MV-4-11 (cell line): ENCODE measurements at places on chromosomes 4 and X.

GRCh38 chr4:159152181-159152580, 49.3 kb downstream of the RAPGEF2 start:
- no peak for DNase-seq

GRCh38 chrX:108316456-108316855, 121.8 kb downstream of the COL4A6 start:
- no peak for DNase-seq

DNA sequence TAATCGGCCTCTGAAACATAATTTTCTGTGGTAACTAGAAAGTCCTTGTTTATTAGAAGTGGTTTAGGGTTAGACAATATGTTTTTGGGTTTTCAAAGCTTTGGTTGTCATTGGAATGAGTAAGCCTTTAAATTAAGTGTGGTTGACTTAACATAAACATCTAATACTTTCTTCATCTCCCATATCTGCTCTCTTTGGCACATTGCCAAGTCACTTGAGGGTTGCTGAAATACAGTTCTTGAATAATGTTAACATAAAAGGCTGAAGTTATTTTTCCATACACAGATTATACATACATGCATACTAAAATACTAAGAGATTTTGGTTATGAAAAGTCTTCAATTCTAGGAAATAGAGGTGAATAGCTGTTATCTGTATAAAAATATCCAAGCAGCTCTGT, 241.7 kb upstream of the BMP3 start:
- no peak for DNase-seq

- DNase-seq, result no peak
Observed at GRCh38 chr4:105140684-105141490, 5.8 kb upstream of the TET2 start.

- no peak for DNase-seq
Observed at GRCh38 chrX:9846631-9847030, 60.4 kb downstream of the SHROOM2 start.

DNA sequence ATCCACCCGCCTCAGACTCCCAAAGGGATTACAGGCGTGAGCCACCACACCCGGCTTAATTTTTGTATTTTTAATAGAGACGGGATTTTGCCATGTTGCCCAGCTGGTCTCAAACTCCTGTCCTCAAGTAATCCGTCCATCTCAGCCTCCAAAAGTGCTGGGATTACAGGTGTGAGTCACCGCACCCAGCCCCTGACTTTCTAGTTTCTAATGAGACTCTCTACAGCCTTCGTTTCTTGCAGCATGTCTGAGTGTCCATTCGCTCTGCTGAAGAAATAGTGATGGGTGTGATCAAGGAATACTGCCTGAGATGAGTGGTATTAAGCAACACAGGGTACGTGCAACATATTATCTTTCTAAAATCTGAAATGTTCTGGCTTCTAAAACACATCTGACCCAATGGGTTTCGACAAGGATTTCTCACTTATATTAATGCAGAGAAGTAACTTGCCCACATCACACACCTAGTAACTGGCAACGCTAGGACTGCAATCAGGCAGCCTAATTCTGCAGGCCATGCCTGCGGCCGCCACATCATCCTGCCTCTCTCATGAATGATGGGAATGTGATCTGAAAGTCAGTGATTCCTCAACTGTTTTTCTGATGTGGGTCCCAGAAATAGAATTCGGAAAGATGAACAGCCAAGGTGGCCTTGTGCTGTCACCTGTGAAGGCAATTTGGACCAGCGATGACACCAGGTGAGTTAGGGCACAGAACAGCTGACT, 74.3 kb downstream of the RBM47 start:
- peak; percentile 18 for DNase-seq

DNA sequence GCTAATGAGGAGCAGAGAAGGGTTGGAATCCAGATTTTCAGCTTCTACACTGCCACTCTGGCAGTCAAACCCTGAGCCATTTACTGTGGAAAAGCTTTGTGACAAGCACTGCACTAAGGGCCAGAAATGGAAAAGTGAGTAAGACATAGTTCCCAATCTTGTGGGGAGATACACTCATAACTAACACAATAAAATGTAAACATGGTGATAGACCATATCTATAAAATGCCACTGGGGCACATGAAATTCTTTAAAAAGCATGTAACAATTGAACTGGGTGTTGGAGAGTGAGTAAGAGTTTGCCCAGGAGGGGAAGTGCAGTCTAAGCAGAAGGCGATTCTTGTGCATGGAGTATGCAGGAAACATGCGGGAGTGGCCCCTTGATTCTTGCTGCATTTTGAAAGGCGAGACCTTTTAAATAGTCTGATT, 32.0 kb upstream of the ANXA5 start:
- no peak for DNase-seq

DNA sequence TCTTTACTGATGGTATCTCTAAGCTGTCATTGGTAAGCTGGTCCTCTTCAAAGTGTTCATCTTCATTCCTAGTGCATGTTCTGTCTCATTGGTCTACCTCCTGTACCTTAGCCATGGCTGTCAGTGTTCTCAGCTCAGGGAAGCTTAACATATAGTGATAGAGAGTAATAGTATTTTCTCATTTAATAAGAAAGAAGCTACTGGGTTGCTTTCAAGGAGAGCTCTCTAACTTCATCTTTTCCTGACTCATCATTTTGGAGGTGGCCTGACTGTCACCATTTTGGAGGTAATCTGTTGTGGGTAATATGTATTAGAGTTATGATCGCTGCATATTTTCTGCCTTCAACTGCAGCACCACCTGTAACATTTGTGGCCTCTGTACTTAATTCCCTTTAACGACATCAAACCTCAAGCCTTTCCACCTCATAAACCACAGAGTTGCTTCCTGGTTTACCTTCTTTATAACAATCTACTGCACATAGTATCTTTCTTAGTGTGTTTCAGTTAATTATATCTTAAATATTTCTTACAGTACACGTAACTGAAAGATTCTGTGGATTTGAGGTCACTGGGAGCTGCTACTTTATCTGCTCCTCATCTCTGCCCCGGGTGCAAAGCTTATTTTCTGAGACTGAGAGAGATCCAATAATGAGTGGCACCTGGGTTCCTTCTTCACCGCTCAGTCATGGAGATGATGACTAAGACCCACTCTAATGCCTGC, 474.0 kb upstream of the TECRL start:
- no peak for DNase-seq

DNA sequence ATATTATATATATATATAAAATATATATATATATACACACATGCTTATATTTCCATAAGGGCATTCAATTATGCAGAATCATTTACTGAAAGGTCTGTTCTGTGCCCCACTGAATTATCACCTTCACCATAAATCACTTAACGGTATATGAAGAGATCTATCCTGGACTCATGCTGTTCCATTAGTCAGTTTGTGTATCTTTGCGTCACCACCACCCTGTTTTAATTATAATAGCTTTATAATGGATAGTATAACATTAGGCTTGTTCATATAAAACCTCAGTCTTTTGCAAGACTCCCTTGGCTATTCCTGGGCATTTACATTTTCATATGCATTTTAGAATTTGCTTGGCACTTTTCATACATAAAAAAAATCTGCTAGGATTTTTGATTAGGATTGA, 19.1 kb downstream of the WDR17 start:
- no peak for DNase-seq

DNA sequence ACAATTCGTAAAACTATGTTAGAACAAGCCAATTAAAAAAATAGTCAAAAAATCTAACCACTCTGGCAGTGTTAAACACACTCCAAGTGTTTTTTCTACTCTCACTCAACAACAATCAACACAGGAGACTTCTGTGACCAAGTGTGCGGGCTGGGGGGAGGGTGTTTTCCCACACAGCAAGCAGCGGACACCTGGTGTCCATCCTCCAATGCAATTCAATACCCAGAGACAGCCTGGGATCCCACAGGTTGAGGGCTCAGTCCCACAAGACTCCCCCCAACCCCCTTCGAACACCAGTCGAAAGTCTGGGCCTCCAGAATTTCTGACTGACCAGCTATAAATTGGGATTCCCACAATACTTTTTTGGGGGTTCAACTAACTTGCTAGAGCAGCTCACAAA, 8.3 kb upstream of the PIM2 start:
- no peak for DNase-seq

DNA sequence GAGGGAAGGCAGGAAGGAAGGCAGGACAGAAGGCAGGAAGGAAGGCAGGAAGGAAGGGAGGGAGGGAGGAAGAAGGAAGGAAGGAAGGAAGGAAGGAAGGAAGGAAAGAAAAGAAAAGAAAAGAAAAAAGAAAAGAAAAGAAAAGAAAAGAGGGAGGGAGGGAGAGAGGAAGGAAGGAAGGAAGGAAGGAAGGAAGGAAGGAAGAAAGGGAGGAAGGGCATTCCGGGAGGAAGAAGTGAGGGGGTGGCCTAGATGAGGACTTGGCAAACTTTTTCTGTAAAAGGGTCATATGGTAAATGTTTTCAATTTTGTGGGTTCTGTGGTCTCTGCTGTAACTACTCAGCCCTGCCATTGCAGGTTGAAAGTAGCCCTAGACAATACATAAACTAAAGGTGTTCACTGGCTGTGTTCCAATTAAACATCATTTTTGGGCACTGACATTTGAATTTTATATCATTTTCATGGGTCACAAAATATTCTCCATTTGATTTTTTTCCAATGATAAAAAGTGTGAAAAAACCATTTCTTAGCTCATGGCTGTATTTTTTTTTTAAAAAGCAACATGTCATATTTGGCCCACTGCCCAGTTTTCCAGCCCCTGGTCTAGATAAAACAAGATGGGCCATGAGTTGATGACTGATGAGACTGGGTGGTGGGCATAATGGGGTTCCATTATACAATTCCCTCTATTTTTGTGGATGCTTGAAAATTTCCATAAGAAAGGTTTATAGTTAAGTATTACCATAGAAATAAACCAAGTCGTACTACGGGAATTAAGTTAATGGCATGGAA, 3.1 kb downstream of the ZNF630 start:
- no peak for DNase-seq

DNA sequence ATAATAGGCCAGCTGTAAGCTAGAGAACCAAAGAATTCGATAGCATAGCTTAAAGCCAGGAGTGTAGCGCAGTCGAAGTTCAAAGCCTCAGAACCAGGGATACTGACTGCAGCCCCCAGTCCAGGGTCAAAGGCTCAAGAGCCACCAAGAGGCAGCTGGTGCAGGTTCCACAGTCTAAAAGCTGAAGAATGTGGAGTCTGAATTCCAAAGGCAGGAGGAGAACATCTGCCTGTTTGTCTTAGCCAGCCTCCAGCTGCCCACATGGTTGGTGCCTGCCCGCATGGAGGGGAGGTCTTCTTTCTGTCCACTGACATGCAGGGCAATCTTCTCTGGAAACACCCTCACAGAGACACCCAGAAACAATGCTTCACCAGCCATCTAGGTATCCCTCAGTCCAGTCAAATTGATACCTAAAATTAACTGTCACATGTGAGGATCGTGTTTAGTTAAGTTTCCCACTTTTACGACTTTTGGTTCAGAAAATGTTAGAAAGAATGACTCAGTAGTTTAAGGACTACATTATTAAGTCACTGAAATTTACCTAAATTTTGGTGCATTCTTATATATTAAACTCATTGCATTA, 52.8 kb upstream of the RHOH start:
- DNase-seq, result no peak

GRCh38 chrX:123222920-123223319, 38.8 kb downstream of the GRIA3 start:
- DNase-seq, result no peak

- no peak for DNase-seq
Observed at GRCh38 chr4:93147524-93148212, 680.9 kb upstream of the ATOH1 start.

- peak; percentile 56 for DNase-seq
Observed at GRCh38 chr4:147709999-147710398, 21.9 kb upstream of the ARHGAP10 start.

GRCh38 chr4:145299380-145300076, 119.1 kb upstream of the OTUD4 start:
- DNase-seq, result peak; percentile 30

DNA sequence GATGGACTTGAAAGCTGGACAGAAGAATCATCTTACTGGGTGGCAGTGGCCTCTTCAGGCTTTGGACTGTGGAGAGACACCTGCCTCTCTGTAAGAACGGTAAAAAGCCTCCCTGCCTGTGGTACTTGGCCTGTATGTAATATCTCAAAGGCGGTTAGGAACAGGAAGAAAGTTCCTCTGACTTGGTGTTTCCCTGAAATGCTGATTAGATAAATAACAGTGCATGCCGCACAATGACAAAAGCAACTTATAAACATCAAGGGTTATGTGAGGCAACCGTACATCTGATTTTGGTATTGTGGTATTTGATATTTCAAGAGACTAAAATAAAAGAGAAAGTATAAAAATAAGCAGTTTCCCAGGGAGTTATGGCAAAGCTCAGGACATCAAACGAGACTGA, 92.4 kb upstream of the SORBS2 start:
- no peak for DNase-seq

- DNase-seq, result peak; percentile 73
Observed at GRCh38 chrX:67892401-67892800, 348.6 kb downstream of the AR start.

- no peak for DNase-seq
Observed at GRCh38 chr4:11428899-11429698, 405 bp upstream of the HS3ST1 start.

GRCh38 chr4:48546336-48546735, 56.3 kb downstream of the ZAR1 start:
- peak; percentile 25 for DNase-seq

DNA sequence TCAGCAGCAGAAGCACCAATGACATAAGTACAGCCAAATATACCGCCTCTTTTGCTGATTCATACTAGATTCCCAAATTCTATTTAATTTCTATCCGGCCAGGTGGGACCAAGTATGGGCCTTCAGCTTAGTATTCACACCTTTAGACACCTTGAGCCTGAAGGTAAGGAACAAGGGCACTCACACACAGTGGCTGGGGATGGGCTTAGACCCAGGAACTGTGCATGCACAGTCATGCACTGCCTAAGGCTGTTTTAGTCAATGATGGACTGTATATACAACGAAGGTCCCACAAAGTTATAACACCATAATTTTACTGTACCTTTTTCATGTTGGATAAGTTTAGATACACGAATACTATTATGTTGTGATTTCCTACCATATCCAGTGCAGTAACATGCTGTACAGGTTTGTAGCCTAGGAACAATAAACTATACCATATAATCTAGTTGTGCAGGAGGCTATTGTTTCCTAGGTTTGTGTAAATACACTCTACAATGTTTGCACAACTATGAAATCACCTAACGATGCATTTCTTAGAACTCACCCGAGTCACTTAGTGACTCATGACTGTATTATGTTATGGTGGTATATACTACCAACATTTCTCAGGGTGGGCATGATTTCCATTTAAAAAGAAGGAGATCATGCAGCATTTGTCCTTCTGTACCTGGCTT, 9.7 kb upstream of the CLNK start:
- DNase-seq, result no peak
